ENCODE measurements at places on chromosomes 12 and 14.

DNA sequence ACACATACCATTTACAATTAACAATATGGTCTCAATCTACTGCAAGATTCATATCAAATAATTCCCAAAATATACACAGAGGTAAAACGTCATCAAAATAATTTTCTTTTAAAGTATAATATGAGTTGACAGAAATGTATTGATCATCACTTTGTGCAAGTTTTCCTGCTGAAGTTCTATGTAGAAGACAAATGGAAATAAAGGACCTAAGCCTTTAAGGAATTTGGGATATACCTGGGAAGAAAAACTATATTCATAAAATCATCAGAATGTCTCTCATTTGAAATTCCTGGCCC, 61.1 kb upstream of the DAAM1 start:
- no peak for DNase-seq

DNA sequence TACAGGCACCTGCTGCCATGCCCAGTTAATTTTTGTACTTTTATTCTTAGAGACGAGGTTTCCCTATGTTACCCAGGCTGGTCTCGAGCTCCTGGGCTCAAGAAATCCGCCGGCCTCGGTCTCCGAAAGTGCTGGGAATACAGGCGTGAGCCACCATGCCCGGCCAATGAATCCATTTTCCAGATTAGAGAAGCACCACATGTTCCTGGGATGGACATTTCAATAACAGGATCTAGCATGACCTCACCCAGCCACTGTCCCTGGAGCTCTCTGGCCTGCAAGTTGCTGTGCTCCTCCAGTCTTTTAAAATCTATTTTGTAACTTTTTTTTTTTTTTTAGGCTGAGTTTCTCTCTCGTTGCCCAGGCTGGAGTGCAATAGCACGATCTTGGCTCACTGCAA, 2.2 kb downstream of the GPR132 start:
- no peak for DNase-seq

- no peak for DNase-seq
These were observed 38.5 kb downstream of the SENP1 start for GRCh38 chr12:48067250-48067938.

DNA sequence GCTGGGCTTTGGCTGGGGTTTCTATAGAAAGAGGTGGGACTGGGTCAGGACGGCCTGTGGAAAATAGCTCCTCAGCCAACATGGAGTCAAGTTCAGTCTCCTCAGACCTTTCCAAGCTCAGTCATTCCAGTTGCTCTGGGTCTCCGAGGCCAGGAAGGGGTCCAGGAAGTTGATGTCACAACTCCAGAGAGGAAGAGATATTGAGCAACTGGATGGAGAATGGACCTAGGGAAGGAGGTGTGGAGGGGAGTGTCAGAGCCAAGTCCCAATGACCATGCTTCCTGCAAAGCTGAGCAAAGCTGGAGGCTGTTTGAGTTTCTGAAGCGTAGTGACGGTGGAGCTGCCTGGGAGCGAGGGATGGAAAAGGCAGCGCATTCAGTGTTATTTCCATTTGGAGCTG, 86.1 kb downstream of the SLC24A4 start:
- DNase-seq, result no peak

GRCh38 chr12:12684375-12685106, 11.4 kb downstream of the GPR19 start:
- DNase-seq, result no peak

Data from stimulated activated CD8-positive, alpha-beta memory T cell treated with anti-CD3 and anti-CD28 coated beads, Interleukin-7, amount 100 ng/mL, for 1 hour (primary cell).